ENCODE measurements at places on chromosomes 5 and 9.

DNA sequence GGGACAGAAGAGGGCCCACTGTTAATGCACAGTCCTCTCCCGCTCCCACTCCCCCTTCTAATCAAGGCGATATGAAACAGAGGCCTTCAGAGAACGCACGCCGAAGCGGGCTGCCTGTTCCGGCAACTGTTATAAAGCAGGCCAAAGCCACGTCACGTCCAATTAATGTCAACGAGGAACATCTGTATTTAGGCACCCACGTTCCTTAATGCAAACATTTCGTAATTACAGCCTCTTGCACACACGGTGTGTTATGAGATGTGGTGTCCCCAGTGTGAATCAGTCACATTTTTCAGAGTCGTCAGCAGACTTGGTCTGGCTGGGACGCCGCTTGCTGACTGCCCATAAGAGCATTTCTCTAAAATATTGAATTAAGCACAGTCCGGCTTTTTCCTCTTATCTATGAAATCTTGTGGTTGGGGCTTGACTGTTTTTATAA is 339.0 kb downstream of the NSG2 start:
- no peak for DNase-seq

- DNase-seq: no peak
Measured at GRCh38 chr5:40733434-40733833, 22.3 kb downstream of the TTC33 start.

DNA sequence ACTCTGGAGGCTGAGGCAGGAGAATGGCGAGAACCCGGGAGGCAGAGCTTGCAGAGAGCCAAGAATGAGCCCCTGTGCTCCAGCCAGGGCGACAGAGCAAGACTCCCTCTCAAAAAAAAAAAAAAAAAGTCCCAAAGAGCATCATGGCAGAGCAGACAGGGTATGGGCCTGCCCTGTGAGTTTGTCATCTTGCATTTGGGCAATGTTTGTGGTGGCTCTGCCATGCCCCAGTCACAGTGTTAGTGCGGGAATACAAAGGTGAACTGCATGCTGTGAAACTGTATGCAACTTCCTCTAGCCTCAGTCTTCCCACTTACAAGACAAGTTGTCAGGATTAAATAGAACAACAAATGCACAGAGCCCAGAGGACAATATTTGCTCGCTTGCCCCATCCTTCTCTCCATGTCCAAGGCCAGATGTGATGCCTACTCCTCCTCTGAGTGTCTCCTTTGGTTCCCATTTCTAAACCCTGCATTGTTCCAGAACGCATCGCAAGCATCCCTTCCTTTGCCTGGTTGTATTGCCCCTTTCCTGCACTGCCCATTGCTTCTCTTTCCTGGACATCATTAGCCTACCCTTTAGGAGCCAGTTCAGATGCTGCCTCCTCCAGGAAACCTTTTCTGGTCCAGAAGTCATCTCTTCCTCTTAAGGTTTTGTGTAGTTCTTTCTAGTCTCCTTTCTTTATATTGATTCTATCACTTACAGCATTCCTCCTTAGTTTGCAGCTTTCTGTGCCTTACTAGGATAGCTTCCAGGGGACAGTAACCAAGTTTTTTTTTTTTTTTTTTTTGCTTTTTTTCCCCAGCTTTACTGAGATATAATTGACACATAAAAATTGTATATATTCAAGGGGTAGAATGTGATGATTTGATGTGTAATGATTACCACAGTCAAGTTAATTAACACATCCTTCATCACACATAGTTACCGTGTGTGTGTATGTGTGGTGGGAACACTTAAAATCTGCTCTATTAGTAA is 69.0 kb upstream of the TNFAIP8 start:
- DNase-seq: no peak

DNA sequence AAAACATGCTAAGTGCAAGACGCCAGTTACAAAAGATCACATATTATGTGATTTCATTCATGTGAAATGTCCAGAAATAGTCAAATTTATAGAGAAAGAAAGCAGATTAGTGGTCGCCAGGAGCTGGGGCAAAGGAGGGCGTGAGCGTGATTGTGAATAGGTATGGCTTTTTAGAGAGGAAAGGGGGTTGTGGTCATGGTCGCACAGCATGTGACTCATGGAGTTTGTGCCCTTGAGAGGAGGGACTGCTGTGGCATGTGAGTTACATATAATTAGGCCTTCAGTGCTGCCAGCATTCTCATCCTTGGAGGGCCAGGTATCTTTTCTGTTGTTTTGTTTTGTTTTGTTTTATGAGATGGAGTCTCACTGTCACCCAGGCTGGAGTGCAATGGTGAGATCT is 21.2 kb upstream of the MARCHF6 start:
- DNase-seq: no peak

GRCh38 chr9:91032121-91032531 is 230.5 kb downstream of the SYK start:
- no peak for DNase-seq

DNA sequence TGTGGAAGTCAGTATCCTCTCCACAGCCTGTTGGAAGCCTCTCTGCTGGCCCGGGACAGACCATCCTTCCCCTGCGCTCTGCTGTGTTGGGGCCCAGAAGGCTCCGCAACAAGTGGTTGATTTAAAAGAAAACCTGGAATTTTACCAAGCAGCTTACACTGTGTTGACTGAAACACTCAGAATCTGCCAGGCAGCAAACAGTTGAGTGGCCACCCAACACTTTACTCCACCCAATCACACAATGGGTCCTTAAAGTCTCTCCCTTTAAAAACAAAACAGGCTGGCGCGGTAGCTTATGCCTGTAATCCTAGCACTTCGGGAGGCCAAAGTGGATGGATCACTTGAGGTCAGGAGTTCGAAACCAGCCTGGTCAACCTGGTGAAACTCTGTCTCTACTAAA is 28.0 kb upstream of the DMRT3 start:
- DNase-seq: no peak

GRCh38 chr9:106324591-106325280 is 538.2 kb upstream of the ZNF462 start:
- DNase-seq: peak; percentile 25

DNA sequence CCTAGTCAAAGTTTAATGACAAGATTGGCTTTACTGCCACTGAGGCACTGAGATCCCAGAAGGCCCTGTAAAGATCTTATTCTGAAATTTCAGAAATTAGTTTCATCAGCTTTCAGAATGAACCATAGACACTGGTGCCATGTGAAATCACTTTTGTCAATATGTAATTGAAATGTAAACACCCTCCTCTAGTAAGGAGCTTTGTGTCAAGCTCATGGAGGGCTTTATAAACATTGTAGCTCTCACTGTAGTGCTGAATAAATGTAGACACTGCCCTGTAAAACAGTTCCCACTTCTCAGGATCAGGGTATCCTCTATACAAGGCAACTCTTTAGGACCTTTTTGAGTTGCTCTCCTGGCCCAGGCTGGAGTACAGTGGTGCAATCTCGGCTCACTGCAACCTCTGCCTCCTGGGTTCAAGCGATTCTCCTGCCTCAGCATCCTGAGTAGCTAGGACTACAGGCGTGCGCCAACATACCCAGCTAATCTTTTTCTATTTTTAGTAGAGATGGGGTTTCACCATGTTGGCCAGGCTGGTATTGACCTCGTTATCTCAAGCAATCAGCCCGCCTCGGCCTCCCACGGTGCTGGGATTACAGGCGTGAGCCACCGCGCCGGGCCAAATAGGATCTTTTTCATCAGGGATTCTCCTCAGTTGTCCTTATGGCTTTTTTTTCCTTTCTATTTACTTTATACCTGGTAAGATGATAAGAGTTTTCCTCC is 1823.9 kb upstream of the CDH9 start:
- no peak for DNase-seq

DNA sequence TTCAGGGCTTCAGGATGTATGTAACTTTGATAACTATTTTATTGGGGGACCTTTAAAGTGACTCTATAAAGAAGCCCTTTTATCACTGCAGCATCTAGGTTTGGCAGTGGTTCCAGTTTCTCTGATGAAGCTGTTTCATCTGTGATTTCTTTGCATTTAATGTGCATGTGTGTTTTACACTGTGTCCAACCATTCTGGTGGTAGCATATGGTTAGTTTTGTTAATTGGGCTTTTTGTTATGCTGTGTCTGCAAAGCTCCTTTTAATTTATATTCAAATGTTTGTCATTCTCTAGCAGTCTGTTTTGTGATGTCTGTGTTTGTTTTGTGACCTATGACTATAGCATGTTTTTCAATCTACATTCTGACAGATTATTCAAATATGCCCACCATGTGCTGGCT is 294.8 kb downstream of the DNAH5 start:
- DNase-seq: no peak

- no peak for DNase-seq
Measured at GRCh38 chr5:65774346-65774745, 52.3 kb downstream of the NLN start.

DNA sequence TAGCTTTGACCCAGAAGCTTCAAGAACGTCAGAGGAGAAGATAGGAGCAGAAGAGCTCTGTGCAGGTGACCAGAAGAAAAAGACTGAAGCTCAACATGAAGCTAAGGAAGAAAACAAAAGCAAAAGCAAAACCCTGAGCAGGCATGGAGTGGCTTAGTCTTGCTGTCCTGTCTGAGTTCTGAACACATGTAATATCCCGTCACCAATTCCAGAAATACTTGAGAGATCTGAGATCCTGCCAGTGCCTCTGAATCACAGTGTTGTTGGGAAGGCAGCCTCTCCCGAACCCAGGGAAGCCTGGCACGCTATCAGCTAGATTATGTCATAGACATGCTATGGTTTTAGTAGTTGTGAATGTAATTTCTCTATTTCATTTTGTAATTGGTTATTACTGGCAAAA is 235.7 kb downstream of the ICE1 start:
- no peak for DNase-seq

GRCh38 chr5:107893642-107894041 is 222.9 kb upstream of the EFNA5 start:
- DNase-seq: no peak

DNA sequence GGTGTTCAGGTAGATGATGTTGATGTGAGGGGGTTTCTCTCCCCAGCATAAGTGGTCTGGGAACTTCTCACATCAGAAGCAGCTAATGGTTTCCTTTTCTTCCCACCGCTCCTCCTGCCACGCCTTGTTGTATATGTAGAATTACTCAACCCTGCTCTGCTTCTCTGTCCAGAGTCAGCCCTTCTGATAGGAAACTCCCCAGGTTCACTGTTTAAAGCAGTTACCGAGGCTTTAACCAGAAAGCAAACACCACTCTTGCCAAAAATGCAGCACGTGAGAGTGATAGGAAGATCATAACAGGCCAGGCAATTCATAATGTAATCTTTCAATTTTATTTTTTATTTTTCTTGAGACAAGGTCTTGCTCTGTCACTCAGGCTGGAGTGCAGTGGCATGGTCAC is 10.5 kb upstream of the TMEM252 start:
- DNase-seq: no peak

DNA sequence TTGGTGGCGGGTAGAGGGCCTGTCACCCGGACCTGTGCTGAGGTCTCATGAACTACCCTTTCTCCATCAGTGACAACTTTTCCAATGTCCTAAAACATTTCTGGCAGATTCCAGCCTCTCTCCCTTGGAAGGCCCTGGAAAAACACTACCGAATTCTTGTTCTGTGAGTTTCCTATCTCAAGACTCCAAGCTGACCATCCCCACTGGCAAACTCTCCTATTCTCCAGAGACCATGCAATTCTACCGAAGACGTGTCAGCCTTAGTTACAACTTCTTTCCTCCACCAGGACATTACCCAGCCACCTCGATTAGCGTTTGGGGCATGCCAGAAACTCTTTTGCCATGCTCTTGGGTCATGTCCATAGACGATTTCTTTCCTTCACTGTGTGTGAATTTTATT is 26.8 kb upstream of the GABRP start:
- no peak for DNase-seq
